NCI-H1105 treated with DMSO at 0.1 percent for 48 hours (cell line): ENCODE measurements at places on chromosomes 12 and 14.

GRCh38 chr14:62097072-62097471, 334.9 kb downstream of the SNAPC1 start:
- DNase-seq = no peak

DNA sequence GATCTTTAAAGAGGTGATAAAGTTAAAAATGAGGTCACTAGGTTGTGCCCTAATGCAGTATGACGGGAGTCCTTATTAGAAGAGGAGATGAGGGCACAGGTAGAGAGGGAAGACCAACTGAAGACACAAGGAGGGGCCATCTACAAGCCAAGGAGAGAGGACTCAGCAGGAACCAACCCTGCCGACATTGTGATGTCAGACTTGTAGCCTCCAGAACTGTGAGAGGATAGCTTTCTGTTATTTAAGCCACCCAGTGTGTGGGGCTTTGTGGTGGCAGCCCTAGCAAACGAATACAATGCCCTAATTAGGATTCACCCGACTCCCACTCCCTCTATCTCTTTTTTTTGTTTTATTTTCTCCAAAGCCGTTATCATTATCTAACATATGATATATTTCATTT, 7.9 kb upstream of the IL26 start:
- DNase-seq = no peak

GRCh38 chr14:74425525-74426201, 347 bp downstream of the SYNDIG1L start:
- no peak for DNase-seq

DNA sequence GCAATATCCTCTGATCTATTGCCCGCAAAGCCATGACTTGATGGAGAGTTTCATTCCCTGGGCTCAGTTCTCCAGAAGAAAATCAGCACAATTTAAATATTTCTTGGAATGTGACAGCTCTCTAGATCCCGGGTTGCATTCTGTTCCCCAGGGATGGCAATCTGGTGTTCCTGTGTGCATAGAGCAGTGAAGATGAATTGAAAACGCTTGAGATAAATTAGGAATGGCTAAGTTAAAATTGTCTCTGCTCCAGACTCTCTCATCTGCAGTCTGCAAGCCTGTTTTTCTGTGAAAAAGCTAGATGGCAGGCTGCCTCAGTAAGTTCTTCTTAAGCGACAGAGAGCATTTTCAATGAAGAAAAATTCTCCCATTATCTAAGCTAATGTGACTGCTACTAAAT, 582.5 kb upstream of the MGAT4C start:
- DNase-seq = no peak

- DNase-seq = no peak
Measured at GRCh38 chr14:52944254-52944653, 6.6 kb downstream of the FERMT2 start.

DNA sequence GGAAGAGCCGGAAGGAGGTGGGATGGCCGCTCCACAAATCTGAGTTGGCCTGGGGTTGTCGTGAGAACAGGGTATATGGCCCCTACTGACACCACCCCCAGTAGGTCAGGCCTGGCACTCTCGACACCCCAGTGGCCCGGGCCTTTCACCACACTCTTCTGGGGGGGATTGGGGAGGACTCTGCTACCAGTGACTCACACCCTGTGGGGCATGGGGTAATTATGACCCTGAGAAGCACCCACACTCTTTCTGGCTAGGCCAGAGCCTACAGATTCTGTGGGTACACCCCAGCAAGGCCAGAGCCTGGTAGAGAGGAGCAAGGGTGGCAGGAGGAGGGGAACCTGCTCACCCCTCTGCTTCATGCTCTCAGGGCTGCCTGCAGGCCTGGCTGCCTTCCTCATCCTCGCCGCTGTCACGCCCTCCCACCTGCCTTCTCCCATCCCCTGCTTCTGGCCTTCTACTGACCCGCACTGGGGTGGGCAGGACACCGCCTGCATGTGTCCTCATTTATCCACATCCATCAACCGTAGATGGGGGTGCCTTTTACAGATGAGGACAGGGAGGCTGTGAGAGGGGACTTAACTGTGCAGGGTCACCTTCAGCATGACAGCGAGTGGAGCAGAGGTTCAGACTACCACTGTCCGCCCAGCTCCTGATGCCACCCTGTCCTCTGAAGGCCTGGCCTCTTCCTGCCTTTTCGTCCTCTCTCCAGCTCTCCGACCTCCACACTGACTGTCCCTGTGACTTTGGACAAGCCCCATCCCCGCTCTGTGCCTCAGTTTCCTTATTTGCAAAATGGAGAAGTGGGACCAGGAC, 18.4 kb downstream of the ASB2 start:
- no peak for DNase-seq

GRCh38 chr14:84065811-84066210, 1464.1 kb upstream of the FLRT2 start:
- no peak for DNase-seq

- peak; percentile 75 for DNase-seq
Measured at GRCh38 chr12:14995583-14996425, 23.0 kb downstream of the PDE6H start.

- no peak for DNase-seq
Measured at GRCh38 chr14:97697772-97698171, 900.6 kb downstream of the VRK1 start.

DNA sequence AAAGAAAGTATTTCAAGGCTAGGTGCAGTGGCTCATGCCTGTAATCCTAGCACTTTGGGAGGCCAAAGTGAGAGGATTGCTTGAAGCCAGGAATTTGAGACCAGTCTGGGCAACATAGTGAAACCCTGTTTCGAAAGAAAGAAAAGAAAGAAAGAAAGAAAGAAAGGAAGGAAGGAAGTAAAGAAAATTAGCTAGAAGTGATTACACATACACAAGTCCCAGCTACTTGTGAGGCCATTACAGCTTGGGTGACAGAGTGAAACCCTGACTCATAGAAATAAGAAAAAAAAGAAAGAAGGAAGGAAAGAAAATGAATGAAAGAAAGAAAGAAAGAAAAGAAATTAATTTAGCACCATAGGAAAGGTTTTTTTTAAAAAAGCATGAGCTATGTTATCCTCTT, 33.3 kb upstream of the PPP1CC start:
- no peak for DNase-seq

DNA sequence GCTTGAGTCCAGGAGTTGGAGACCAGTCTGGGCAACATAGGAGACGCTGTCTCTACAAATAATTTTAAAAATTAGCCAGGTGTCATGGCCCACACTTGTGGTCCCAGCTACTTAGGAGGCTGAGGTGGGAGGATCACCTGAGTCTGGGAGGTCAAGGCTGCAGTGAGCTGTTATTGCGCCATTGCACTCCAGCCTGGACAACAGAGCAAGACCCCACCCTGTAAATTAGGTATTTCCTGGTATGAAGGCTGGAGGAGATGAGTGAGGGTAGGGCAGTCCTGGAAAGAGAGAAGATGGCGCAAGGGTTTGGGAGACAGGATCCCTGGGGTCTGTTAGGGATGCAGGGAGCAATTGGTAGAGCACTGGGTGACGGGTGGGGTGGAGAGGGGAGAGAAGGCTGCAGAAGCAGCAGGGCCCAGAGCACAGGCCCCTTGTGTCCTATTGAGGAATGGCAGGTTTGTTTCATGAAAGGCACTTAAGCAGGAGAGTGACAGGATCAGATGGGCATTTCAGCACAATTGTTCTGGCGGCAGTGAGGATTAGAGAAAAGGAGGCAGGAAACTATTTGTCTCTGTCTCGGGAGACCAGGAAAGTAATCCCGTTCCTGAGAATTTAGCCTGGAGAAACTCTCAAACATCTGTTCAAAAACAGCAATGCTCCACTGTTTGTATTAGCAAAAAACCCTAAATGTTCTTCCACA, 47.2 kb upstream of the KTN1 start:
- no peak for DNase-seq

GRCh38 chr12:80938397-80938796, 663 bp upstream of the LIN7A start:
- no peak for DNase-seq

DNA sequence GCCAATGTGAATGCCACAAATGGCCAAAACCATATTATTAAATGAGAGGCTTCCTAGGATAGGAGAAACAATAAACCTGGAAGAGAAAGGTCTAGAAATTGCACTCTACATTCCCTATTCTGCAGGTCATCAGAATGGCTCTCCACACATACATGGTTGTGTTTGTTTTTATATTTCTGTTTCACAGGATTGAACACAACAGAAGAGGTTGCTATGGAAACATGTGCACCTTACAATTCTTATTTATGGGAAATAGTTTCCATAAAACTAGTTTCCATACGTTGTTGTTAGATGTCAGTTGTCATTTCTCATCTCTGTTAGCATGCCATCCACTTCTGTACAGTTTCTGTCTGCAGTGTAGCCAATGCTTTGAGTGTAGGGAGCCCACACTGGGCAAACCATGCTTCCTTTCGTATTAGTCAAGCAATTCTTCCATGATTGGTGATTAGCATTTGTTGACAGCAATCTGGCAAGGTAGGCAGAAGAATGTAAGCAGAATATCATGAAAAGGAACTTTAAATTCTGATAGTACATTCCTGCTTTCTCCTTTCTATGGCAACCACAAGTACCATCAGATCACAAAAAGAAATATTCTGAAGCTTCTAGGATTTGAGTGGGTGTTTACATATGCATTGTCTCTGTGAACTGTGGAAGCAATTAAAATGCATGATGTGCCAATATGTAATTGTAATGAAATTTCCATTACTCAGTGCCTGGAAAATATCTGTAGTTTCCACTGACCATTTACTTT, 141.6 kb upstream of the AVPR1A start:
- DNase-seq = no peak

DNA sequence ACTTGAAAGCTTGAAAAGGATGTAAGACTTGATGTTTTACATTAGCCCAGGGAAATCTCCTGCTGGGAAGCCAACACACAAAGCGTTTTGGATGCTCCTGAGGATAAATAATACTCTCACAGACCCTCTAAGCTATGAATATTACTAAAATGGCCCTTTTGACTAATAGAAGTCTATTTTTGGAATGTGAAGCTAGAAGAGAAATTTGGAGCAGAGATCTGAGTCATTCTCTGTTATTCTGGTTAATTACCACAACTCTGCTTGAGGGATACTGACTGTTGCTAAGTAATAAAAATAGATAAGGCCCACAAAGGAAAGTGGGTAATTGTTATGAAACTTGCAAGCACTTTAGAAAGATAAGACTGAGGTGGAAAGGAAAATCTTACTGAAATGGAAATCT, 346.2 kb upstream of the STXBP6 start:
- DNase-seq = no peak

GRCh38 chr12:71556875-71557274, 106.8 kb downstream of the ZFC3H1 start:
- DNase-seq = no peak

DNA sequence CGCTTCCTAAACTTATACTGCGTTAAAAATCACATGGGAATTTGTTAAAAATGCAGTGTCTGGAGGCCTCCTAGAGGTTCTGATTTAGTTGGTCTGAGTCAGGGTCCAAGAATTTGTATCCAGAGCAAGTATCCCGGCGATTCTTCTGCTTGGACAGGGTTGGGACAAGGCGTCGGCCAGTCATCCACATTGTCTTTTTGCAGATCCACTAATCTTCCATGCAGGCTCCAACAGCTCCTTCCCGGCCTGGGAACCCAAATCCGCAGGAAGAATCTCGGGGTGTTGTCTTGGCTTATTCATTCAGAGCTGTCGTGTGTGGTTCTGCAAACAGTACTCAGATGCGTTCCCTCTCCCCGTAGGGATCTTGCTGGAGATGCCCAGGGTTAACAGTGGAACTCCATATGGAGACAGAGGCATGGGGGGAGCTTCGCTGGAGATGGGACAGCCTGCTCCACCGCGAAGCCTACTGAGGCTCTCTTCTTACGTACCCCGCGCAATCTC, 25.3 kb downstream of the GPRC5D start:
- no peak for DNase-seq

GRCh38 chr14:34628681-34629135, 1.2 kb downstream of the SNX6 start:
- no peak for DNase-seq

DNA sequence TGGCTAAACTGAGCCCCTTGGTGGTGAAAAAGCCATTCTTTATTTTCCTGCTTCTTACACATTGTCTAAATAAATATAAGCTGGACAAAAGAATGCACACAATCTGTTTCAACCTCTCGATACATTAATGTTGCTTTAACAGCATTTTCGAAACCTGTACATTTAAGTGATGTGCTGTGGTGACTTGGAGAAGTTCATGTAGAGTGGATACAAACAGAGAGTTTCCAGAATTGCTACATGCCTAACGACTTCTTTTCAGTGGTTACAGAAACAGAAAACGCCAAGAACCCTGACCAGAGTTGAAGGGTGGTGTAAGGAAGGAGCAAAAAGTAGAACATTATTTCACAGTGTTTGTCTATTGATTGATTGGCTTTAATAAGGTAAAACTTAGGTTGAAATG, 500.9 kb downstream of the SLC16A7 start:
- DNase-seq = no peak

- no peak for DNase-seq
Measured at GRCh38 chr12:77151030-77151429, 85.7 kb upstream of the E2F7 start.

- no peak for DNase-seq
Measured at GRCh38 chr12:84016956-84017355, 895.6 kb downstream of the SLC6A15 start.

DNA sequence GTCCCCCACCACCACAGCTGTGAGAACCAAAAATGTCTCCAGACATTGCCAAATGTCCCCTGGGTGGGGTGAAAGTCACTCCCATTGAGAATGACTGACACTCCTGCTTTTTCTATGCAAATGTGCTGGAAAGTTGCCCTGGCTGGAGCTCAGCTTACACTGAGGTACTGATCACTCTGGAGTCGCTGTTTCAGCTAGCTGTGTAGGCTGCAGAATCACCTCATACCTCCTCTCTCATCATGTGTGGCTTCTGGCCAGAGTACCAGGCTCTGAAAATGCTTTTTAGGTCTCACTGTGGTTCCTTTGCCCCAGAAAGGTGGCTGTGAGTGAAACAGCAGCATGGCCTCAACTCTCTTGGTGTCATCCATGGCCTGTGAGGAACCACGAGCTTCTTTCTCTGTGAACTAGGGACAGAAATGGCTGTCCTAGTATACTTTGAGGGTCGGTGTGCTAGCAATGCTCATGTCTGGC, 414.4 kb downstream of the DPF3 start:
- peak; percentile 11 for DNase-seq

- peak; percentile 67 for DNase-seq
Measured at GRCh38 chr14:79281244-79282152, 929.8 kb downstream of the DIO2 start.

DNA sequence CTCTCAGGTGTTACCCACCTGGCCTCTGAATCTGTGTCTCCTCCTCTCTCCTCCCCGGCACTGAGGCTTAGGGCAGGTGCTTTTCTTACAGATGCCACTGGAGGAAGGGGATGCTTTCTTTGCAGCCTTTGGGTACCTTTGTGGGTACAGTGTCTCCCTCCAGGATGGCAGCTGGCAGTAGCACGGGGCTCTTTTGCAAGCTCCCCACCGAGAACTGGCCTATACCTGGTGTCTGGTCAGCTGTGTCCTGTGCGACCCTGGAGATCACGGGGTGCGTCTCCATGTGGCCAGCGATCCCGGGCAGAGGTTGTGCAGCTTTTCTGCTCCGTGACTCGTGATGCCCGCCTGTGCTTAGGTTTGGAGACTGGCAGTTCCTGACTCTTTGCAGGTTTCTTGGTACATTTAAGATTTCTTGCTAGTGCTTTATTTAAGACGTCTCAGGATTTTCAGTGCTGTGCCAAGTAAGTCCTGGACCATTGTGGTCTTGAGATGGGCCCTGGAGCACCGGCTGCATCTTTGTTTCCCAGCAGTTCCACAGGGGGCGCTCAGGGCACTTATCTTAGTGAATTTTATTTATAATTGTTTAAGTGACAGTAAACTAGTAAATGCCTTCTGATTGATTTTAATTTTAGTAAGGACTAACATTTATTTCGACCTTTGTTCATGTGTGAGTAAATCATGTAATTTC, 68.9 kb downstream of the DDX51 start:
- no peak for DNase-seq
